ENCODE measurements at places on chromosomes 3 and 15.

DNA sequence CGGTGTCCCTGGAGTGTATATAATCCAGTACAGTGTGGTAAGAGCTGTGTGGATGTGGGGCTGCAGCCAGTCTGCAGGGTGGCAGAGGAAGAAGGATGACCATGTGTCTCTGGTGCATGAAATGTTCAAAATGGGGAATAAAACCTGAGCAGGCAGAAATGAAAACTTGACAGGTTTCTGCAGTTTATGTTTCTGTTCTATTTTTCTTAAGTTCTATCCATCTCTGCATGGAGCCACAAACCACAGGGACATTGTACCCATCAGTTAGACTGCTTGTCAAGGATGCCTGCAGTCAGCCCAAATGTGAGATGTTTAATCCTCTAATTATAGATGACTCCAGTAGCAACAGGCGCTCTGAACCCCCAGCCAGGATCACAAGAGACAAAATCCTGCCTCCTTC, 216.7 kb downstream of the IL20RB start:
- no peak for DNase-seq

DNA sequence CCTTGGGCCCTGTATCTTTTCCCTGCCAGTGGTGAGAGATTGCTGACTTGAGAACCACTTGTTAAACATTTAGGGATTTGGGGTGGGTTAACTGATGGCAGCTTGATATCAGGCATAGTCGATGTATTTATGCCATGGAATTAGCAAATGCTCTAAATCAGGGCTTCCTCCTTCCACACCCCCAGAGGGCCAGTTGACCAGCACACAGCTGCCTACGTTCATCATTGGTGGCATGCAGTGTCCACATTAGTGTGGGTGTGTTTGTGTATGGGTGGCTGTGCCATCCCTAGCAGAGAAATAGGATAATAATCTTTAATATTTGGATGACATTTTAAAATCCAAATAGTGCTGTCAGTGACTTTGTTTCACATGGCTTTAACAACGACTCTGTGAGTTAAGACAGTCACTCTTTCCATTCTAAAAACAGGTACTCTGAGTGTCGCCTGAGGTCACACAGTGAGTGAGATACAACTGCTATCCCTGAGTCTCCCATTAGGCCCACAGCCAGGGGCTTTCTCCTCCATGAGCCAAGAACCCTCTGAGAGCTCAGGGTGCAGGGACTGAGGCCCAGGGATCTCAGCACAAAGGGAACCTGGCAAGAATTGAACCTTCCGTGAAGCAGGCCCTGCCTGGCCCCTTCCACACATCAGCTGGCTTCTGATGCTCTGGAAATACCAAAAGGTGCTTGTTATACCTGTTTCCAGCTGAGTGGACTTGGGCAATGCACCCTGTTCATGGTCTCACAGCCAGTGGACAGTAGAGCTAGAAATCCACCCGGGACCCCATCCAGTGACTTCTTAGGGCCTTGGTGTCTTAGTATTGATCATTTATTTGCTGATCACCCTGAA, 4.3 kb upstream of the LTF start:
- no peak for DNase-seq

GRCh38 chr3:16633948-16634347, 28.7 kb upstream of the DAZL start:
- DNase-seq = no peak

- no peak for DNase-seq
Measured at GRCh38 chr15:62737551-62737950, 305.0 kb upstream of the TPM1 start.

GRCh38 chr3:57068437-57069089, 8.1 kb downstream of the SPATA12 start:
- DNase-seq = no peak

DNA sequence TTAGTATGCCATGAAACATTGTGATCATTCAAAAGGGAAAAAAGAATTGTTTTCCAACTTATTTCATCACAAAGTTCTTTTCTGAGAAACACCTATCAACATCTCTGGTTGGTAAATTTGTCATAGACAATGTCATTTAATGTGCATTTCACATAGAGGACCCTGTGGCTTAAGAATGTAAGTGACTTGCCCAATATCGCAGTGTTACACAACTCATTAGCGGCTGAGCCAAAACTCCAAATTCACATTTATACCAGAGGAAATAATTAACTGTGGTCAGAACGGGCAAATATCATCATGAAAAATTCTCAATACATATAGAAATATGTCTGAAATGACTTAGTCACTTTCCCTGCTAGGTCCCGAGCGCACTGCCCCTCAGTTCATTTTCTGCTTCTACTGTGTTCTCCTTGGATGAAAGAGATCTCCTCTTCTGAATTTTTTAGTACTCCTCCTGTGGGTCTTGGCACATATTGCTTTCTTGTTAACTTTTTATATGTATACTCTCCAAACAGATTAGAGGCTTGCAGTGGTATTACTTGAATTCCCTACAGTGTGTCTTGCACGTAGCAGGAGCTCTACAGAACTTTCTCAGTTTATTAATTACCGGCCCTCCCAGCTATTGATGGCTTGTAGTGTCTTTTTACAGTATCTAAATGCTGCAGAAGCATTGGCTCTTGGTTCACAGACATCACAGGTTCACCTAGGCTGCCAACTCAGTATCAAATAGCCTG, 33.1 kb downstream of the PTX3 start:
- DNase-seq = no peak

GRCh38 chr15:57306944-57307411, 69.3 kb upstream of the CGNL1 start:
- no peak for DNase-seq

GRCh38 chr3:148092624-148093347, 604.9 kb upstream of the AGTR1 start:
- DNase-seq = no peak

- DNase-seq = no peak
Measured at GRCh38 chr3:74561881-74562280, 52.6 kb downstream of the CNTN3 start.

- no peak for DNase-seq
Measured at GRCh38 chr15:42914728-42915497, 5.7 kb downstream of the TTBK2 start.

- DNase-seq = no peak
Measured at GRCh38 chr3:114234745-114235144, 2.6 kb downstream of the ZNF80 start.

- DNase-seq = no peak
Measured at GRCh38 chr3:43294975-43295374, 8.6 kb downstream of the SNRK start.

GRCh38 chr3:108295421-108296175, 750 bp upstream of the HHLA2 start:
- DNase-seq = no peak

DNA sequence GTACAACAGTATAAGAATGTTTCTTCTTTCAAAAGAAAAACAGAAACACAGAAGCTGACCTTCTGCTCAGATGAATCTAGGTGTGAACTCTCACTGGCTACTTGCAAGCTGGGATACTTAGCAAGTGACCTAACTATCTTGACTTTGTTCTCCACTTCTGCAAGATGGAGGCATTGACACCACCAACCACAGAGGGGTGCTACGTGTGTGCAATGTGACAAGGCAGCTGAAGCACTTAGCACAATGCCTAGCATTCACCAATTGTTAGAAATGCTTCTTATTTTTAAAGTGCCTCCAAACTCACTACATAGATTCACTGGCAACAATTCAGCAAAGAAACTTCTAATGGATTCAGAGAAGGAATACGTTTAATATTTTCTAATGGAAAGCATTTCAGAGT, 331.4 kb upstream of the WNT5A start:
- peak; percentile 16 for DNase-seq

- DNase-seq = no peak
Measured at GRCh38 chr15:44883199-44883877, 73.1 kb upstream of the TERB2 start.

- no peak for DNase-seq
Measured at GRCh38 chr15:70339571-70340493, 242.1 kb upstream of the TLE3 start.

DNA sequence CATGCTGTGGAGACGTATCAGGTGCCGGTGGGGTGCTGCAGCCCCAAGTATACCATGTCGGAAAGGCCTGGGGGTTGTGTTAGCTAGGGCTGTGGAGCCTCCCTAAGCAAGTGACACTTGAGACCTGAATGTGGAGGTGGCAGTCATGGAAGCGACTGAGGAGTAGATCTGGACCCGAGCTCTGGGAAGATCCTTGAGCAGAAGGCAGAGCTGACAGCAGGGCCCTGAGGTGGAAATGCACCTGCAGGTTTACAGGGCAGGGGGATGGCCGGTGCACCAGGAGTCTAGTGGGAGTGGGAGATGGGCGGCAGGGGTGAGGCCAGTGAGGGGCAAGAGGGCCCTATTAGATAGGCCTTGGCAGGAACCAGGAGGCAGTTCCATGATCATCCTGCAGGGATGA, 91.8 kb upstream of the PLXNA1 start:
- DNase-seq = no peak

DNA sequence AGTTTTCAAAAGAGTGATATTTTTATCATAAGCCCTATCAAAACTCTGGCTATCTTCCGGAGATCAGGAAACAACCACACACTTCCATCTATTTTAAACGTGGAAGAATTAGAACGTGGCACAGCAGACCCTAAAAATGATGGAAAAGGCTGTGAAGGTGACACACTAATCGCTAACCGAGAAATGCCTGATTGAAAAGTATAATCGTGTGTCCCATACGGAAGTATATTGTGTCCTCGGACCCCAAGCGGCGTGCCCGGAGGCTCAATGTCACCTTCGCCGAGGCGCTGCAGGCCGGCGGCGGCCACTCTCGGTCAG, 642 bp downstream of the COX5A start:
- DNase-seq = no peak

GRCh38 chr15:52184721-52185120, 6.5 kb downstream of the GNB5 start:
- DNase-seq = no peak

DNA sequence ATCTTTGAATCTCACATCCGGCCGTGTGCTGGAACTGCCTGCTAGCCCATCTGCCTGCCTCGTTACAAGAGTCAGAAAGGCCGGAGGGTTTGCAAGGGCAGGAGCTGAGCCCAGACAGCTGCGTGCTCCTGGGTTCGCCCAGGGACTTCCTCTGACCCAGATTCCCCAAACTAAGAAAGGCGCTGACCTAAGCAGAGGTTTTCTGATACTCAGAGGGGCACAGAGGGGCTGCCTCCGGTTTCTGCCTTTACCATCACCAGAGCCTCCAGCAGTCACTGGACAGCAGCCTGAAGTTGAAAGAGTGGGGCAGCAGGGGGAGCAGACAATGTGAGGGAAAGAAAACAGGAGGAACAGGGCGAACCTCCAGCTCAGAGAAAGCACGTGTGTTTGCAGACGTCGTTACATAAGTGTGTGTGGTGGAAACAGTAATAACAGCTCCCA, 33.4 kb upstream of the RAD18 start:
- DNase-seq = peak; percentile 19

DNA sequence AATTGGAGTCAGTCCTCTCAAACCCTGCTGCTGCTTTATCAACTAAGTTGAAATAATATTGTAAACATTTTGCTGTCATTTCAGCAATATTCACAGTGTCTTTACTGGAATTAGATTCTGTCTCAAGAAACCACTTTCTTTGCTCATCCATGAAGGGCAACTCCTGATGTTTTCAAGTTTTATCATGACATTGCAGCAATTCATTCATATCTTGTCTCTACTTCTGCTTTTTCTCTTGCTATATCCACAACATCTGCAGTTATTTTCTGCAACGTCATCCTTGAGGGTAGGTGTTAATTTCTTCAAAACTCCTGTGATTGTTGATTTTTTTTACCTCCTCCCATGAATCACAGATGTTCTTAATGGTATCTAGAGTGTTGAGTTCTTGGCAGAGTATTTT, 181.6 kb downstream of the EPHA6 start:
- DNase-seq = no peak

DNA sequence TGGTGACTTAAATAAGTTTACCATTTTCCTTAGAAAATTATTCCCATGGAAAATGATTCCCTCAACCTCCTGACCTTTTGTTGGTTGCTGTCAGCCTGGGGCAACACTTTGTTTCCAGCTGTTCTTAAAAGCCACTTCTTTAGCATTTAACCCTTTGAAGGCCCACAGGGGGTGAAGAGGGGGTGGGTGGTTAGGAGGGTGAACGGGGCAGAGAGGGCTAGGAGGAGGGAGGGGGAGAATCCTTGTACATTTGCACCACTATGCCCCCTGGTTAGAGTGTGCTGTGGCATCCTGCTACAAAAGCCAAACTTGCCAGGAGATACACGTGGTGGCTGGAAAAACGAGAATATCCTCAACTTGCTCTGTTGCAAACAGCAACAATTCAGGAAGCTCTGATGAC, 273.2 kb upstream of the RGMA start:
- DNase-seq = no peak

DNA sequence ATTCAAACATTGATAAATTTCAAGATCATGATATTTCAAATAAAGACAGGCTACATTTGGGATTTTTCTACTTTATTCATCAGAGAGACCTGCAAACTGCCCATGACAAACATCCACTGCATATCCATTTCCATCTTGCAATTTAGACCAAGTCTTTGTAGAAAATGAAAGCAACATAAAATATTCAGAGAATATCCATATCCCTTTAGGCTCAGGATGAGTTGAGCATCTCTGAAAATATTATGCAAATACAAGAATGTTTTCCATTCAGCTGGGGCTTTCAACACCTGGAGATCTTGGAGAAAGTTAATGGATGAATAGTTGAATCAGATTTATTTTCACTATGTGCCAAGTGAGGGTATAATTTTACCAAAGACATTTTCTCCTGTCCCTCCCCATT, 103.4 kb downstream of the TUSC7 start:
- no peak for DNase-seq

DNA sequence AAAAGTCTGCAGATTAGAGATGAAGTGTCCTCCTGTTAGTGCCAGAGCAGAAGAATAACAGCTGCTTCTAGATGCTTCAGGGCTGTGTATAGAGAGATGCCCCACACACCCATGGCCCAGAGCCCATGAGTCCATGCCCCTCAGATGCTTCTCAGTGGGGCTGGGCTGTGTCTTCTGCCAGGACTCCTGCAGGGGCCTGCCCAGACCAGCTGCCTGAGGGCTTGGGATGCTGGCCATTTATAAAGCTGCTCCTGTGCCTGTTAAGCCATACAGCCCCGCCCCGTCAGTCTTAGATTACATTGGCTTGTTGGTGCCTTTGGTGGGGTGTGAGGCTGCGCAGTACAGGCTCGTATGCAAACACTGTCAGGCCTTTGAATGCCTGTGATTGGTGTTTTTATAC, 318.0 kb upstream of the CTDSPL start:
- no peak for DNase-seq

DNA sequence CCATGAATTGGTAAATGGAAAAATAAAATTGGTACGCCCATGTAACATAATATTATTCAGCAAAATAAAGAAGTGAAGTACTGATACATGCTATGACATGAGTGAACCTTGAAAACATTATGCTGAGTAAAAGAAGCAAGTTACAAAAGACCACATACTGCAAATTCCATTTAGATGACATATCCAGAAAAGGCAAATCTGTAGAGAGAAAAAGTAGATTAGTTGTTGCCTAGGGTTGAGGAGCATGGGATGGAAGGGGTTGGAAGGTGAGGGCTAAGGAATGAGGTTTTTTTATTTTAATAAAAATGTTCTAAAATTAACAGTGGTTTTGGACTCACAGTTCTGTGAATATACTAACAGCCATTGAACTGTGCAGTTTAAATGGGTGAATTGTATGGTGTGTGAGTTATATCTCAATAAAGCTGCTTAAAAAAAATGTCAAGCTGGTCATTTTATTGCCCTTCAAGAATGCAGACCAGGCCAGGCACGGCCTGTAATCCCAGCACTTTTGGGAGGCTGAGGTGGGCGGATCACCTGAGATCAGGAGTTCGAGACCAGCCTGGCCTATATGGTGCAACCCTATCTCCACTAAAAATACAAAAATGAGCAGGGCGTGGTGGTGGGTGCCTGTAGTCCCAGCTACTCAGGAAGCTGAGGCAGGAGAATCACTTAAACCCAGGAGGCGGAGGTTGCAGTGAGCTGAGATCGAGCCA, 8.1 kb upstream of the DLG1 start:
- no peak for DNase-seq
